M059J (cell line): ENCODE measurements at places on chromosomes 1 and 21. TPM values are rescaled to one million over a fixed set of nuclear protein-coding genes. Genes with fewer than 3 reads are reported as not detected.

- DNase-seq: peak; percentile 86
Observed at GRCh38 chr1:85581802-85582686, 1.5 kb downstream of the CCN1 start.

- DNase-seq: no peak
Observed at GRCh38 chr1:219478811-219479210, 134.1 kb downstream of the ZC3H11B start.

DNA sequence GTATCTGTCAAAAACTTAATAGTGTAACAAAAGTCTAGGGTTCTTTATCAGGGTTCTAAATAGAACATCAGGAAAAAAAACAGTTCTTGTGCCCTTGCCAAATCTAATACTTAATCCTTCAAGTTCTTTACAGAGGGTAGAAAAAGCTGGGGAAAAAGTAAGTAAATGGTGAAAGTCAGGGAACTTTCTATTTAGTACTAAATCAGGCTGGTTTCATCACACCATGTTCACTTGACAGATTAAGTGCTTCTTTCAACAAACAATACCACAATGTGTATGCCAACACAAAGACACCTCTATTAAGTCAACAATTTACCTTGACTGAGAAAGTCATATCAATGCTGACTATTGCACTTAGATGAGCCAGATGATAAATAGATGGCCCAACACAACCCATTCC, 9.7 kb downstream of the DBT start:
- DNase-seq: no peak

RBM34 gene
- total RNA-seq: 73.0 and 82.7 TPM in 2 replicates

DNA sequence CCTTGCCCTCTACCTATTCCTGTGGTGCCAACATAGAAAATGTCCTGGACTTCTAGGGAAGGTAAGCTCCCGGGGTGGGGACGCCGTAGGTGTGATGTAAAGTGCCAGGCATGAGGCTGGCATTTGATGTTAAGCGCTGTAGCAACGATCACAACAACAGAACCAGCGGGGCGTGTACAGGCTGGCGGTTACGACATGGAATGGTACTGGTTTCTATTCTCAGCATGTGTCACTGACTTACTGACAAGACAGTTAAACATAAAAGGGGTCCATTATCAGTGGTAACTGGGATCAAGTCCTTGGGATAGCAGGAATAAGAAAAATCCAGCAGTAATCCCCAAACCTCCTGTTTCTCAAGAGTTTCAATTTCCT, 58.9 kb downstream of the TGFBR3 start:
- no peak for DNase-seq

- peak; percentile 92 for DNase-seq
Observed at GRCh38 chr1:19925342-19926070, 2.1 kb upstream of the PLA2G2E start.

DNA sequence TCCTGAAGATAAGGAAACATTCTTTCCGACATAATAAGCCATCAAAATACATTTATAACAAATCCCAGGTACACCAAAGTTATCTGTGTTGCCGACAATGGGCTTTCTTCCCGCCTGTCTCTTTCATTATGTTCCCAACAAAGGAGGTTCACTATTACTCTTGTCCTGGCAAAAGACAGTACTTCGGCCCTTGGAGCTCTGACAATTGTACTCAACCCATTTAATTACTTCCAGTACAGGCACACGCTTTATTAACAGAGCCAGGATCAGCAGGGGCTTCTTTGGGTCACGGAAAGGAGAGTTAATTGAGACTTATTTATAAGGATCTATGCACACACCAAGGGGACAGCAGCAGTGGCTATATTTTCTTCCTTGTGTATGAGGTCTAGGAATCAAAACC, 46.6 kb upstream of the DUSP10 start:
- no peak for DNase-seq

DNA sequence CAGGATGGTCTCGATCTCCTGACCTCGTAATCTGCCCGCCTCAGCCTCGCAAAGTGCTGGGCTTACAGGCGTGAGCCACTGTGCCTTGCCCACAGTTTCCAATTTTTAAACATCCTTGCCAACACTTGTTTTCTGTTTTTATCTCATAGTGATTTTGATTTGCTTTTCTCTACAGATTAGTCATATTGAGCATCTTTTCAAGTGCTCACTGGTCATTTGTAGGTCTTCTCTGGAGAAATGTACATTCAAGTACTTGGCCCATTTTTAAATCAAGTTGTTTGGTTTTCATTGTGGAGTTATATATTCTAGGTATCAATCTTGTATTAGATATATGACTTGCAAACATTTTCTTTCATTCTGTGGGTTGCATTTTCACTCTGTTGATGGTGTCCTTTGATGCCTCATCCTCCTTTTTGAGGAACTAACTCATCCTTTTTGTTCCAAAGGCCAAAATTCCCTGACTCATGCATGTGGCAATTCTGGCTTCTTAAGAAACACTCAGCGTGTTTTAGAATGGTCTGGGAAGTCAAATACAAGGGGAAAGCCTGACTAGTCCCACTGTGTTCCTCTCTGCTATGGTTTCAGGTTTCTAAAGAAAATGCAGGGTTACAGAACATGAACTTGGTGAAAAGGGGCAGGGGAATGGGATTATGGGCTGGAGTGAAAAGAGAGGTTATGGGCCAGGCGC, 37.3 kb downstream of the PTAFR start:
- DNase-seq: peak; percentile 59

DNA sequence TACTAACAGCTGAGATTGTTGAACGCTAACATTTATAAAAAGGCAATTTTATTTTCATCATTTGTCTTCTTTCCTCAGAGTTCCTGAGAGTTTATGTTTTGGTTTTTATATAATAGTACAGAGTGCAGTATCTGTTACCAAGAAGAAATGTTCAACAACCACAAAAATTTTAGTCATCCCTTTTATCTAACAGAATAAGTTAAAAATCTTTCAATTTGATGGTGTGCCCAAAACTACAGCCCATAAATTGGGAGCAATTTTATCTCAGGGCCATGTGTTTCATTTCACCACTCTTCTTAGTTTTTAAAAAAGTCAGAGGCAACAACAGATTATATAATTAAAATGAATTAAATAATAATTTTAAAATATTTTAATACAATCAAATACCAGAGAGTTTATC, 37.1 kb downstream of the NEXN start:
- DNase-seq: no peak

- DNase-seq: no peak
Observed at GRCh38 chr1:101051688-101052638, 26.4 kb upstream of the DPH5 start.

- DNase-seq: peak; percentile 40
Observed at GRCh38 chr1:51927029-51927428, 48.5 kb upstream of the NRDC start.

GRCh38 chr1:211734359-211734758, 58.9 kb upstream of the NEK2 start:
- no peak for DNase-seq

KCNJ15 gene
- total RNA-seq: 0.22 and 1.5 TPM in 2 replicates

ATP6V1G3 gene
- 0.84 TPM in 1 of 2 replicates, not detected in the other for total RNA-seq

AMPD1 gene
- not detected in 2 replicates for total RNA-seq

B3GALT6 gene
- 17.4 and 30.1 TPM in 2 replicates for total RNA-seq

DNA sequence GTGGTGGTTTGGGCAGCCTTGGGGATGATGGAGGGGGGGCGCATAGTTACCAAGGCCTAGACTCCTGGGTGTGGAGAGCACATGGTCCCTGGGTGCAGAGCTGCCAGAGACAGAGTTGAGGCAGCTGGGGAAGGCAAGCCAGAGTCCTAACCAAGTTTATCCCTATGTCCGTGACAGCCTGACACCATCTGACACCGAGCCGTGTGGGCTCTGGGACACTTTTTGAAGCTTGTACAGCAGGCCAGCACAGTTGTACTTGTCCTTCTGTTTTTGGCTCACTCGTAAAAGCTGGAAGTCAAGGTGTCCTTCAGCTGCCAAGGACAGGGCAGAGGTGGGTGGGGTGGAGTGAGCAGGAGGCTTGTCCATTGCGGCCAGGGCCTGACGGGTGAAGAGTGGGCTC, 28.5 kb downstream of the SLC26A9 start:
- DNase-seq: no peak

HLX gene
- total RNA-seq: 7.2 and 14.4 TPM in 2 replicates

- DNase-seq: no peak
Observed at GRCh38 chr1:68211761-68212380, 20.5 kb downstream of the WLS start.

DNA sequence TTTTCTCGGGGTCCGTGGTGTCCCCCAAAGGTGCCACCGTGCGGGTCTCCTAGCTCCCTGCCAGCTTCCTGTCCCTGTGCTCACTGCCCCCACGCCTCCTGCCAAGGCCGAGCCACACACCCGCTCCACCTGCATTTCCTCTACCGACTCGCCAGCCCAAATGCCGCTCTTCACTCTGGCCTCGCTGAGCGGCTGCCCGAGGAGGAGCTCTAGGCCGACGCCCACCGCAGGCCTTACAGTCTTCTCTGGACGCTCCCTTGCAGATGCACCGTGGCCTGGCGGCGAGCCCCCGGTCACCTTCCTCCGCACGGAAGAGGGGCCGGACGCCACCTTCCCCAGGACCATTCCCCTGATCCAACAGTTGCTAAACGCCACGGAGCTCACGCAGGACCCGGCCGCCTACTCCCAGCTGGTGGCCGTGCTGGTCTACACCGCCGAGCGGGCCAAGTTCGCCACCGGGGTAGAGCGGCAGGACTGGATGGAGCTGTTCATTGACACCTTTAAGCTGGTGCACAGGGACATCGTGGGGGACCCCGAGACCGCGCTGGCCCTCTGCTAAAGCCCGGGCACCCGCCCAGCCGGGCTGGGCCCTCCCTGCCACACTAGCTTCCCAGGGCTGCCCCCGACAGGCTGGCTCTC, 26.3 kb downstream of the FTCD start:
- no peak for DNase-seq
